ENCODE measurements at places on chromosomes 7 and 10.

DNA sequence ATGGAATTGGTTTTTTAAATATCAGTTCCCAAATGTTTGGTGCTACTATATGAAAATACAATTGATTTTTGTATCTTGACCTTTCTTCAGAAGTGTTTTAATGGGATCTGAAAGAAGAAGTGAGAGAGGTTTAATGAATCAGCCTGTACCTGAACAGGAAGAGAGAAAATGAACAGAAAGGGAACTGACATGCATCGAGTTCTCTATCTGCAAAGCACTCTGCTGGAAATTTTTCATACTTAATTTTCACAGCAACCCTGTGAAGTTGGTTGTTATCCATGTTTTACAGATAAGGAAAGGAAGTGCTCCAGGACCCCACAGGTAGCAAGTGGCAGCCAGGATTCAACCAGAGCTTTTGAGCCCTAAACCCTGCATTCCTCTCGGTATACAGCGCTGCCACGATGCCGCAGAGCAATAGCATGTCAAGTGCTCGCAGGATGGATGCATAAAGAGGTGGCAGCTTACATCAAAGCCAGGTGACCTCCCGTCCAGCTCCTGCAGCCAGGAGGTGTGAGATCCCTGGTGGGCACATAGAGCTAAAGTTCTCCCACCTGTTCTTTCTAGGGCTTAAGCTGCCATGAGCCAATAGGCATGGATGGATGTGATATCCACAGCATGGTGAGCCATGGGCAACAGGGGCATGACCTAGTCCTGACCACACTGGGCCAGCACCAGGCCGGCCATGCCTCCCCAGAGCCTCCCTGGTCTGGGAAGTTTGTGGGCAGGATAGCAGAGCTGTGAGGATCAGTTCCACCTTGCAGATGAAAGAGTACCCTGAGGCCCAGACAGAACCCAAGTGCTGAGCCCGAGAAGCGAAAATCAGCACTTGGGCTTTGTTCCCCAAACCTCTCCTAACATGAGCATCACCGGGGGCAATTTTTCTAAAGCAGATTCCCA is 57.2 kb downstream of the CALML3 start:
- no peak for DNase-seq

GRCh38 chr10:78599122-78599853 is 469.5 kb upstream of the ZMIZ1 start:
- DNase-seq = no peak

- no peak for DNase-seq
Measured at GRCh38 chr10:6516929-6517284, 63.2 kb downstream of the PRKCQ start.

DNA sequence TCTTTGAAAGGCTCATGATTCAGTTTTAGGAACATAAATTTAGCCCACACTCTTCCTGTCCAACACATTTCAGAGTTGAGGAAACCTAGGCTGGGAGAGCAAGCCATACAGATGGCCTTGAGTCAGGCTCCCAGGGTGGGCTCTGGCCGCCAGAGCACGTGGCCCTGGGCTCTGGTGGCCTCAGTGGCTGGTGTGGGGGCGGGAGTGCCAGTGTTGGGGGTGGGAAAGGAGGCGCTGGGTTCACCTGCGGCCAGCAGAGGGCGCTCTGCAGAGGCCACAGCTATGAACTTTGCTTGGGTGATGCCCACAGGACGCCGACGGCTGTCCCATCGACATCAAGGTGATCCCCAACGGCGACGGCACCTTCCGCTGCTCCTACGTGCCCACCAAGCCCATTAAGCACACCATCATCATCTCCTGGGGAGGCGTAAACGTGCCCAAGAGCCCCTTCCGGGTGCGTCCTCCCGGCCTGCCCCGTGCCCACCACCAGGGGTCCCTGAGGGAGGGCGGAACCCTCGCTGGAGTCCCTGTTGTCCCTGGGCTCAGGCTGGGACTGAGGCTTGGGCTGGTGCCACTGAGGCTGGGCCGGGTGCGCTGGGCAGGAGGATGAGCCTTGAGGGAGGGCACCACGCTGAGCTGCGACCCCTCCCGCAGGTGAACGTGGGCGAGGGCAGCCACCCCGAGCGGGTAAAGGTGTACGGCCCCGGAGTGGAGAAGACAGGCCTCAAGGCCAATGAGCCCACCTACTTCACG is 11.9 kb downstream of the FLNC start:
- DNase-seq = no peak

GRCh38 chr7:92813390-92814024 is 22.9 kb downstream of the CDK6 start:
- DNase-seq = no peak

- DNase-seq = no peak
Measured at GRCh38 chr10:1413256-1413655, 324.1 kb downstream of the ADARB2 start.

- DNase-seq = no peak
Measured at GRCh38 chr7:157731126-157731525, 394.3 kb downstream of the DNAJB6 start.

DNA sequence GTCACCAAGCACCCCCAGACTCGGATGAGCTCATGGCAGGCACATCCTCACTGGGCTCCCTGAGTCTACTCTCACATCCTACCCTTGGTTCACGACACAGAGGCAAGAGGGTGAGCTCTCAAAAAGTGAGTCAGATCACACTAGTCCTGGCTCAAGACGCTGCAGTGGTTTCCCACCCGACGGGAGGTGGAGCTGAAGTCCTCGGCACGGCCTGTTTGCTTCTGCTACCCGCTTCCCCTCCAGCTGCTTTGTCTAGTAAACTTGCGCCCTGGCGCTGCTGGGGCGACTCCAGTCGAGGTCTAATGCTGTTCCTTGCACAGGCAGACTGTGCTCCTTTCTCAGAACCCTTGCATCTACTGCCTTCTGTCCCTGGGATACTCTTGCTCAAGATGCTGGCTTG is 13.5 kb upstream of the SFMBT2 start:
- no peak for DNase-seq

DNA sequence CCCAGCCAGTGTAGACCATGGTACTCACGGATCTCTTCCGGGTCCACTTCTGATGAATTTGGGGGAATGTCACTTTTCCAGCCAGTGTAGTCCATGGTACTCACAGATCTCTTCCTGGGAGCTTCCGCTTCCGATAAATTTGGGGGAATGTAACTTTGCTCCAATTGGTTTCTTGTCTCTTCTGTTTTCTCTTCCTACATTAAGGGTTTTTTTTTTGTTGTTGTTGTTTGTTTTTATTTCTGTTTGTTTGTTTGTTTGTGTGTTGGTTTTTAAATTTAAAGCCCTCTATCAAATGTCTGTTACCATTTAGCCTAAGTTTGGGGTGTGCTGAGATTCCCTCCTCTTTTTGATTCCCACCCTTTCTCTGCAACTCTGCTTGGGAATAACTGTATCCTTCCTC is 475.8 kb upstream of the FZD8 start:
- no peak for DNase-seq

GRCh38 chr7:138246428-138246827 is 170.2 kb downstream of the AKR1D1 start:
- DNase-seq = no peak

DNA sequence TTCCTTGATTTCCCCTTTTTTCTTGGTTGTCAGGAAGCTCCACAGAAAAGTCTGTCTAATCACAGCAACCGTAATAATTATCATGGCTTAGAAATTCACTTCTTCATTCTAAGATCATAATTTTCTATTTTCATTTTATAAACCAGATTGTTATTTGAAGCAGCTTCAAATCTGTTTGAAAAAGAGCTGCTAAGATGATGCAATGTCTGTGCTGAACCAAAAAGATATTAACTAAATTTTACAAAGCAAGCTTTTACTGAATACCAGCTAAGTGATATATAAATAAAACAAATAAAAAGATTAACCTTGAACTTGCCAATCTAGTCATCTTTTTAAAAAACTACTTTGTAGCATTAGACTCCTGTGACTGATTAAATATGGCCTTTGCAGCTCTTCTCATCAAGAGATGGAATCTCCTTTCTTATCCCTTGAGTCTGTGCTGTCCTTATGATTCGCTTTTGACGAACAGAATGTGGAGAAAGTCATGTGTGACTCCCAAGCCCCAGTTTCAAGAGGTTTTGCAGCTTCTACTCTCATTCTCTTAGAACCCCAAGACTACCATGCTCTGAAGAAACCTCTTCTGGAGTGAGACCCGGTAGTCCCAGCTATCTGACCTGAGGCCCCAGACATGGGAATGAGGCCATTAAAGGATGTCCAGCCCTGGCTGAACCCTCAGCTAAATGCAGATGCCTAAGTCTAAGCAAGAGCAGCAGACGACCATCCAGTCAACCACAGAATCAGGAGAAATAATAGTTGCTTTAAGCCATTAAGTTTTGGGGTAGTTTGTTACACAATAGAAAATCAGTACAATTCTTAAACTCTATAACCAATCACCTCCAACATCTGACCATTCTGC is 14.4 kb downstream of the NAMPT start:
- DNase-seq = no peak

DNA sequence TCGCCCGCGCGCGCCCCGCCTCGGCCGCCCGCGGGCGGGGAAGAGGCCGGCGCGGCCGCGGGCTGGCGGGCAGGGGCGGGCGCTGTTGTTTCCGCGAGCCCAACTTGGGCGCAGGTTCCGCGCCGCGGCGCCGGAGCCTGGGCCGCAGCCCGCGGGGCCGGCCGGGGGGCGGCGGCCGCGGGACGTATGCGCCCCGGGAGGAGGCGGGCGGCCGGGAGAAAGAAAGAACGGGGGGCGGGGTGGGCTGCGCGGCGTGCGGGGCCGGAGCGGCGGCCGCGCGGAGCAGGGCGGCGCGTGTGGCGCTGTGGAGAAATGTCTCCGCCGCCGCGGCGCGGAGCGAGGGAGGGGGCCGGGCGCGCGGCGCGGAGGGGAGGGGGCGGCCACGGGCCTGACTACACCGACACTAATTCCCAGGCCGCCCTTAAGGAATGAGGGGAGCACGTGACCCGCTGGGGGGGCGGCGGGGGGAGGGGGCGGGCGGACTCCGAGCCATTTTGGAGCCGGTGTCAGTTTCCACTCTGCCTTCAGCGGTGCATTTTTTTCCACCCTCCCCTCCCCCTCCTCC is at the start of gene BMI1:
BMI1 (plus strand) TSS at position 509 of the 565 bp plus-strand sequence. CDS start 5,351 bp downstream, outside the sequence.
- DNase-seq = no peak

- DNase-seq = no peak
Measured at GRCh38 chr10:78365694-78366093, 332.0 kb downstream of the RPS24 start.

DNA sequence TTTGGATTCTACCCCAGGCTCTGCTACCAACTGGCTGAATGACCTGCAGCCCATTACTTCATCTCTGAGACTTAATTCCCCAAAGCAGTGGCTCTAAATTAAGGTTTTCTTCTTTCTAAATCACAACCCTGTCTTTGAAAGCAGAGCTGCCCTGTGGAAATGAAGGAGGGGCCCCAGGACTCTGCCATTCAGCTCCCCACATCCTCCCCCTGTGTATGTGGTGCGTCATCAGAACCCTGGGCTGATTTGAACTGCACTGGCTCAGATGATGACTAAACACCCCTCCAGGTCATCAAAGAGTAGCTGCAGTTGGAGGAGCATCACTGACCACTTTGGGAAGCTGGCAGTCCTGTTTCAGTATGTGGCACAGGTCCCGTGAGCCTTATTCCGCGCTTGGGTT is 46.6 kb downstream of the BPGM start:
- peak; percentile 63 for DNase-seq

DNA sequence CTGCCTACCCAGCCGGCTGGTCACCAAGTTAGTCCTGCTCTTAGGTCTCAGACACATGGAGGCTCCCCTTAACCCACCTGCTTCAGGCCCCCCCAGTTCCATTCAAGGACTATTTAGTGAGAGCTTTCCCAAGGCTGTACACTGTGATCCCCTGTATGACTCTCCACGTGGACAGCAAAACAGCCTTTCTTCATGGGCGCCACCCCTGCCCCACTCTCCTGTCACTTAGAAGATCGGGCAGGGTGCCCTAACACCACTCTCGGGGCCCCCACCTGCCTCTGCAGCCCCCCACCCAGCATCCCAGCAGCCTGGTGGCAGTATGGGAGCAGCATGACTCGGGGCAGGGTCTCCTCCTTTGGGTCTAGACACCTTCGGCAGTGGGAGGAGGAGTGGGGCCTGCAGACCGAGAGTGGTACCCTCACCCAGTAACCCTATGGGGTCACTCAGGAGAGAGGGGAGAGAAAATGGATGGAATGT is 116.6 kb downstream of the PTPN20 start:
- DNase-seq = no peak

DNA sequence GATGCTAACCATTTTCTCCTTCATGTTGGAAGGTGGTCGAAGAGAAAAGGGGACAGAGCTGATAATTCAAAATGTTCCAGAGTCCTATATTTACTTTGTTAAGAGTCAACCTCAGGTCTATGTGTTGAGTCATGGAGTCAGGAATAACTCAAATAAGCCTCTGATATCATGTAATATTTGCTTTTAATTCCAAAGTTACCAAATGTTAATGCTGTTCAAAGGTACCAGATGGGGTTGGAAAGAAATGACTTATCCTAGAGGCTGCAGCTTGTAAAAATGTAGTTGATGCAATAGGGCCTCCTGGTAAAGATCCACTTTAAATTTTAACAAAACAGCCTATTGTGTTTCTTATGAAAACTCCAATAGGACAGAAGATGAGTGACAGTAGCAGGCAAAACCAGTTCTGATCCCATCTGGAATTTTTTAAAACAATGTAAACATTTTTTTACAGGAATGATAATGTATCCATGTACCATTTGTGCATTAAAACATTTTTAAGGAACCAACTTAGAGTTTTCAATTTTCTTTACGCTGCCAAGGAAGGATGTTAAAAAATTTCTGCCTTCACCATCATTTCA is 218.2 kb downstream of the ANK3 start:
- no peak for DNase-seq

DNA sequence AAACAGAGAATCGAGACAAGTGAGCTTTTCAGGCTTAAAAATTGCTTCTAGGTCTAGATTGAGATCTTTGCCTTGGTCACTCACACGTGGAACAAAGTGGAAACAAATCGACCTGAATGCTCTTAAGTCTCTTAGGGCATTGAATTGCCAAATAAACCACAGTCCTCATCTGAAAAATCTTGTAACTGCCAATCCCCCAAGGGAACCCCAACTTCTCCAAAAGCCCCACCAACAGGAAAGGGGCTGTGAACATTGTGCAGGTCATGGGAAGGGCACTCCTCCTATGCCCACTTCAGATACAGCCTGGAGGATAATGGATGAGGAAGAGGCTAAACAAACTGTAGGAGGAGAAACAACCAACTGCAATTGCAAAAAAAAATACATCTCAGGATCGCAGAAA is 91.3 kb downstream of the DGKI start:
- no peak for DNase-seq

- no peak for DNase-seq
Measured at GRCh38 chr7:121371883-121372282, 24.2 kb downstream of the FAM3C start.

GRCh38 chr10:22679608-22680007 is 34.8 kb downstream of the PIP4K2A start:
- DNase-seq = no peak

- DNase-seq = peak; percentile 64
Measured at GRCh38 chr7:8065356-8065813, 96.8 kb downstream of the GLCCI1 start.

DNA sequence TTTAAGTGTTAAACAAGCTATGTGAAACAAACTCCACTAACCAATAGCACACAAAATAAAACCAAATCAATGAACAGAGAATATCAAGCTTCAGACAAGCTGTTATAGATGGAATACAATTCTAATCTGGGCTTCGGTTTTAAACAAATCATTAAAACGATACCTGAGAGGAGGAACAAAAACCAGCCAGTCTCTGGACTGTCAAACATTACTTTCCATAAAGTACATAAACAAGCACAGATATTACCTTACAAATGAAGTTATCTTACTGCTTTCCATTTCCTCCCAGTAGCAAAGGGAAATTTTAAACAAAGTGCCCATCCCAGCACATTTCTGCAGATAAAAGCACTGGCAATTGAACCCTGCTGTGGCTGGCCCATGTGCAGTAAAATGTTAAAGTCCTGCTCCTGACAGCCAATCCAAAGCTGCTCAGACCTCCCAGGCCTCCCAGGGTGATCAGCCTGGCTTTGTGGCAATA is 128.0 kb downstream of the NRCAM start:
- DNase-seq = no peak
